Aorta (tissue), 5 donors: ENCODE measurements at places on chromosomes 11 and 22. TPM values are rescaled to one million over a fixed set of nuclear protein-coding genes. Genes with fewer than 3 reads are reported as not detected.

Gene UBE4A
- 14.3 TPM for polyA plus RNA-seq

Gene ACR
- not detected for polyA plus RNA-seq

Gene MYOD1
- not detected for polyA plus RNA-seq

Gene CRYBB3
- 3.2 TPM for polyA plus RNA-seq

Gene XKR3
- not detected for polyA plus RNA-seq

Gene ZNF215
- 0.61 TPM for polyA plus RNA-seq

Gene RIBC2
- polyA plus RNA-seq: 0.31 TPM

Gene PAAF1
- polyA plus RNA-seq: 23.9 TPM

Gene BIK
- 0.23 TPM for polyA plus RNA-seq

Gene TREH
- 2.5 TPM for polyA plus RNA-seq

Gene PRG2
- not detected for polyA plus RNA-seq

Gene RPS13
- polyA plus RNA-seq: 4,498 TPM

Gene PATE4
- 0.50 TPM for polyA plus RNA-seq

Gene TRIM49D1
- polyA plus RNA-seq: not detected

Gene CD3D
- 0.36 TPM for polyA plus RNA-seq

DNA sequence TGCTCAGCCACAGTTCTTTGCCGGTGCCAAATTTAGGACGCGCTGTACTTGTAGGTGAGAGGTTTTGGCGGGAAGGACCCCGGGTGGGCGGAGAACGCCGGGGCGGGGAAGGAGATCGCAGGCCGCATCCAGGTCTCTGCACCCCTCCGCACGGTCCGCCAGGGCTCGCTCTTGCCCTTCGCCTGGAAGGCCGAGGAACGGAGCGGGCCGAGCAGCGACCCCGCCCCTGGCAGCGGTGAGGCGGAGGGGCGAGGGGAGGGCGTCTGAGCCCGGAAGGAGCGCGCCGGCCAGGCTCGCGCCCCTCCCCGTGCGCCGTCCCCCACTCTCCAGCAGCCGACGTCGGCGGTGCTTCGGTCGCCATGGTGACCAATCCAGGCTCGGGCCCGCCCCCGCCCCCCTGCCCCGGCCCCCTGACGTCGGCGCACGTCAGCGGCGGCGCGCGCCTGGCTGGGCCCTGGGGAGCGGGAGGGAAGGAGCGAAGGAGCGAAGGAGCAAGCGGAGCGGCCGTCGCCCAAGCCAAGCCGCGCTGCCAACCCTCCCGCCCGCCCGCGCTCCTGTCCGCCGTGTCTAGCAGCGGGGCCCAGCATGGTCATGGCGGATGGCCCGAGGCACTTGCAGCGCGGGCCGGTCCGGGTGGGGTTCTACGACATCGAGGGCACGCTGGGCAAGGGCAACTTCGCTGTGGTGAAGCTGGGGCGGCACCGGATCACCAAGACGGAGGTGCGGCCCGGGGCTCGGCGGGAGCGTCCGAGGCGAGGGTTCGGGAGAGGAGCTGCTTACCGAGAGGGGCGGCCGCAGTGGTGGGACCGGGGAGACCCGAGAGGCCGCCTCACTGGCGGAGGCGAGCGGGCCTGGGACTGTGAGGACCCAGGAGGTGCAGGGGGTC, at the start of gene SIK2:
SIK2 (plus strand) TSS at position 471 of the 886 bp plus-strand sequence; CDS start at position 586, 115 bp downstream.
- H3K27me3 ChIP-seq: no peaks in the 10 kb centered on the region
- peak within 1 kb of the TSS; percentile 89 for H3K4me3 ChIP-seq
- no peaks in the 10 kb centered on the region for H3K36me3 ChIP-seq
- peak; percentile 96 for DNase-seq
- H3K27ac ChIP-seq: no peak within 1 kb of the TSS
- H3K4me1 ChIP-seq: no peaks in the 10 kb centered on the region

GRCh38 chr11:64101461-64101860, 64.5 kb downstream of the MACROD1 start:
- H3K36me3 ChIP-seq: no peaks in the 10 kb centered on the region
- DNase-seq: no peak
- no peaks in the 10 kb centered on the region for H3K27me3 ChIP-seq
- H3K27ac ChIP-seq: no peak overlapping the region
- H3K4me3 ChIP-seq: no peak overlapping the region
- H3K4me1 ChIP-seq: no peaks in the 10 kb centered on the region

GRCh38 chr11:131658414-131658813, 288.0 kb downstream of the NTM start:
- H3K4me3 ChIP-seq: no peak overlapping the region
- H3K36me3 ChIP-seq: no peaks in the 10 kb centered on the region
- no peaks in the 10 kb centered on the region for H3K4me1 ChIP-seq
- no peaks in the 10 kb centered on the region for H3K27me3 ChIP-seq

- H3K27me3 ChIP-seq: no peaks in the 10 kb centered on the region
- peak; percentile 85 for DNase-seq
- no peak within 1 kb of the TSS for H3K27ac ChIP-seq
These were observed at the start of gene BSX for GRCh38 chr11:122981388-122982264. BSX (minus strand) TSS chr11:122981834; CDS start chr11:122981671, 163 bp downstream.

DNA sequence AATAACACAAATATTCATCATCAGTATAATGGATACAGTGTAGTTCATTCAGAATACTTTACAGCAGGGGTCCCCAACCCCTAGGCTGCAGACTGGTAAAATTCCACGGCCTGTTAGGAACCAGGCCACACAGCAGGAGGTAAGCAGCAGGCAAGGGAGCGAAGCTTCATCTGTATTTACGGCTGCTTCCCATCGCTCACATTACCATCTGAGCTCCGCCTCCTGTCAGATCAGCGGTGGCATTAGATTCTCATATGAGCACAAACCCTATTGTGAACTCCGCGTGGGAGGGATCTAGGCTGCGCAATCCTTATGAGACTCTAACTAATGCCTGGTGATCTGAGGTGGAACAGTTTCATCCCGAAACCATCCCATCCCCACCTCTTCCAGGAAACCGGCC, 125.1 kb downstream of the SERGEF start:
- no peaks in the 10 kb centered on the region for H3K27me3 ChIP-seq
- H3K36me3 ChIP-seq: peaks cover 3% of the 10 kb centered on the region
- H3K4me1 ChIP-seq: no peaks in the 10 kb centered on the region
- no peak overlapping the region for H3K4me3 ChIP-seq

- H3K27ac ChIP-seq: no peak overlapping the region
- peaks cover 15% of the 10 kb centered on the region for H3K36me3 ChIP-seq
- DNase-seq: no peak
- peaks cover 2% of the 10 kb centered on the region for H3K4me1 ChIP-seq
- no peaks in the 10 kb centered on the region for H3K27me3 ChIP-seq
These were observed 36.9 kb downstream of the F2 start for GRCh38 chr11:46755962-46756361.

- H3K4me3 ChIP-seq: peak overlapping the region; percentile 29
- H3K27me3 ChIP-seq: no peaks in the 10 kb centered on the region
- DNase-seq: peak; percentile 82
- H3K36me3 ChIP-seq: no peaks in the 10 kb centered on the region
- no peak overlapping the region for H3K27ac ChIP-seq
These were observed 759 bp downstream of the DESI1 start for GRCh38 chr22:41619979-41620588.

- H3K4me3 ChIP-seq: no peak overlapping the region
- no peaks in the 10 kb centered on the region for H3K36me3 ChIP-seq
- no peak overlapping the region for H3K27ac ChIP-seq
- H3K27me3 ChIP-seq: no peaks in the 10 kb centered on the region
These were observed 62.5 kb downstream of the SLC22A12 start for GRCh38 chr11:64653388-64653973.

DNA sequence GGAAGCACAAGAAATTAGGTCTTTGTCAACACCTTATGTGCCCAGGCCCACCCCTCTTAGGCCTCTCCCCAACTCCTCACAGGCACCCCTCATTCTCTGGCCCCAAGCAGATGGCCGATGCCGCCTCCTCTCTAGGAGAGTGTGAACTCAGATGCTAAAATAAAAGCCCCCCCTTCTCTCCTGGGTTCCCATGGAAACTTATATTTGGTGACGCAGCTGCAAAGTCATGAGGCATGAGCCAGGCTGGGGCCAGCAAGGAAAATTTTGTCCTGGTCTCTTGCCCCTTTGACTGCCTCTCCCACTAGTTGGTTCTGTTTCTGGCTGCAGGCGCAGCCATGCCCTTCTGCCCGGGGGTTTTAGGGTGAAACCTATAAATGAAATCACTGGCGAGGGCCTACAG, 11.8 kb downstream of the RCOR2 start:
- H3K36me3 ChIP-seq: peaks cover 3% of the 10 kb centered on the region
- H3K4me1 ChIP-seq: no peaks in the 10 kb centered on the region
- no peak for DNase-seq
- H3K27ac ChIP-seq: no peak overlapping the region
- no peaks in the 10 kb centered on the region for H3K27me3 ChIP-seq
- no peak overlapping the region for H3K4me3 ChIP-seq

- H3K27ac ChIP-seq: no peak overlapping the region
- no peak overlapping the region for H3K4me3 ChIP-seq
- no peaks in the 10 kb centered on the region for H3K27me3 ChIP-seq
- no peaks in the 10 kb centered on the region for H3K36me3 ChIP-seq
- no peak for DNase-seq
These were observed 5.2 kb downstream of the GRIK4 start for GRCh38 chr11:120516461-120517389.

GRCh38 chr11:42631220-42631843, 680.5 kb upstream of the API5 start:
- H3K27me3 ChIP-seq: no peaks in the 10 kb centered on the region
- DNase-seq: no peak
- H3K4me3 ChIP-seq: no peak overlapping the region

- no peak overlapping the region for H3K4me3 ChIP-seq
- H3K36me3 ChIP-seq: no peaks in the 10 kb centered on the region
- no peaks in the 10 kb centered on the region for H3K27me3 ChIP-seq
- no peak overlapping the region for H3K27ac ChIP-seq
- H3K4me1 ChIP-seq: no peaks in the 10 kb centered on the region
These were observed 25.4 kb upstream of the MS4A6A start for GRCh38 chr11:60208146-60208895.

DNA sequence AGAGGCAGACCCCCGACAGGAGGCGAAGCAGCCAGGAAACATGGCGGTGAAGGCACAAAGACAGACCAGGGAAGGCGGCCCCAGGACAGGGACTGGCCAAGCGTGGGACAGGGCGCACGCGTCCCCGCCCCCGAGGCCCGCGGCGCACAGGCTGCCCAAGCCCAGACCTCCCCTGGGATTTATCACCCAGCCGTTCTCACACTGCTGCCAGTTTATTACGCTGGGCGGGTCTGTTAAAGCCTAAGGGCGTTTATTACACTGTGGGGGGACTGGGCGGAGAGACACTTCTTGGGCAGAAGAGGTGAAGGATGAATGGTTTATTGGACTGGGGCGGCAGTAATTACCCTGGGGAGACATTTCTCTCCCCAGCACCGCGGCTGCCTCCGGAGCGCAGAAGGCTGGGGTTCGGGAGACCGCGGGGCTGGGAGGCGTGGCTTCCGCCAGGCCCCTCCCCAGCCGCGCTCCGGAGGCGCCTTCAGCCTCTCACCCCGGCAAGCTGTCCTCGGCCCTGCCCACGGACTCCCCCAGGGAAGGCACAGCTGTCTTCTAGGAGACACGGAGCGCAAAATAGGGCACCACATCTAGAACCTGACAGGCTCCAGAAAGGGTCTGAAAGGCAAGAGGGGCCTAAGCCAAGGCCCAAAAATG, 47.1 kb downstream of the SLC22A12 start:
- no peak overlapping the region for H3K27ac ChIP-seq
- H3K27me3 ChIP-seq: no peaks in the 10 kb centered on the region
- no peak overlapping the region for H3K4me3 ChIP-seq
- no peak for DNase-seq

- no peaks in the 10 kb centered on the region for H3K4me1 ChIP-seq
- no peak overlapping the region for H3K27ac ChIP-seq
These were observed 177.9 kb downstream of the BLID start for GRCh38 chr11:121938076-121938475.

- H3K36me3 ChIP-seq: no peaks in the 10 kb centered on the region
- H3K4me1 ChIP-seq: no peaks in the 10 kb centered on the region
- H3K4me3 ChIP-seq: no peak overlapping the region
- DNase-seq: peak; percentile 74
- H3K27me3 ChIP-seq: no peaks in the 10 kb centered on the region
- H3K27ac ChIP-seq: no peak overlapping the region
These were observed 162.5 kb downstream of the ETS1 start for GRCh38 chr11:128424851-128425285.

GRCh38 chr22:42780070-42780540, 59.4 kb upstream of the A4GALT start:
- no peaks in the 10 kb centered on the region for H3K4me1 ChIP-seq
- H3K27me3 ChIP-seq: no peaks in the 10 kb centered on the region
- H3K4me3 ChIP-seq: no peak overlapping the region
- H3K36me3 ChIP-seq: no peaks in the 10 kb centered on the region
- H3K27ac ChIP-seq: no peak overlapping the region

GRCh38 chr11:117059611-117060148, 38.5 kb downstream of the SIK3 start:
- peaks cover 2% of the 10 kb centered on the region for H3K4me1 ChIP-seq
- DNase-seq: no peak
- H3K36me3 ChIP-seq: no peaks in the 10 kb centered on the region

- DNase-seq: no peak
- no peak overlapping the region for H3K27ac ChIP-seq
- H3K27me3 ChIP-seq: no peaks in the 10 kb centered on the region
- no peaks in the 10 kb centered on the region for H3K4me1 ChIP-seq
- no peaks in the 10 kb centered on the region for H3K36me3 ChIP-seq
These were observed 40.1 kb downstream of the LDLRAD3 start for GRCh38 chr11:35983981-35984380.

GRCh38 chr11:2539371-2540222, 94.8 kb downstream of the KCNQ1 start:
- H3K27ac ChIP-seq: no peak overlapping the region
- H3K36me3 ChIP-seq: no peaks in the 10 kb centered on the region
- H3K27me3 ChIP-seq: no peaks in the 10 kb centered on the region
- no peaks in the 10 kb centered on the region for H3K4me1 ChIP-seq

GRCh38 chr11:93652679-93653078, 8.8 kb upstream of the CEP295 start:
- H3K27me3 ChIP-seq: peaks cover 2% of the 10 kb centered on the region
- no peak overlapping the region for H3K4me3 ChIP-seq
- H3K4me1 ChIP-seq: no peaks in the 10 kb centered on the region
- no peak for DNase-seq

DNA sequence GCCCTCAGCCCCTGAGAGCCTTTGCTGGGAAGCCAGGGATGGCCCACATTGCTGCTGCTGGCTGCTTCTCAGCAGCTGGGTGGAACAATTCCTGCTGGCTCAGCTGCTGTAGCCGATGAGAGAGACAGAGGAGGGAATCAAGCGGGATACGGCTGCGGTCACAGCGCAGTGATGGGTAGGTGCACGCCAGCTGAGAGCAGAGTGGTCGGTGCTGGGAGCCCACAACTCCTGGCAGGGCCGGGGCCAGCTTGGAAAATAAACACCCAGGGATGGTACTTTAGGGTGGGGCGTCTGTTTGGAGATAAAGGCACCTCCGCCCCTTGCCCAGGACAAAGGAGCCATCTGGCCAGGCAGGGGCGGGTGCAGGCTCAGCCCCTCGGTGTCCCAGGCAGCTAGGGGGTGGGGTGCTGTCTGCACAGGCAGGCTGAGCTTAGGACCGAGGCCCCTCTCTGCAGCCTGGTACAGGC, 480.5 kb downstream of the MIAT start:
- DNase-seq: no peak
- H3K27me3 ChIP-seq: no peaks in the 10 kb centered on the region
- H3K4me3 ChIP-seq: no peak overlapping the region

DNA sequence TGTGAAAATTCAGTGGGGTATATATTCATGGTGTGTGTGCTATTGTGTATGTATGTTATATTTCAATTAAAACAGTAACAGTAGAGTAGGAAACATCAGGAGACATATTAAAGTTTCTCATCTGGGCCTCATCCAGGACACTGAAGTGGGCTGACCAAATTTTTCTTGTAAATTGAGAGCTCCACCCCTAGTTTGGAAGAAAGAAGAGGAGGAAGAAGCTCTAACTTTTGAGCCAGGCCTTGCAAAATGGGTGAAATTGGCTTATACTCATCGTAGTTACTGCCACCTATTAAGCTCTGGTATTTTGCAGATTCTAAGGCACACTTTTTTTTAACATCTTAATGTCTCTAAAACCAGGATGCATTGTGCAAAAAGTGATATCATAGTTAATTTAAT, 33.7 kb downstream of the TSPAN18 start:
- H3K4me1 ChIP-seq: peaks cover 3% of the 10 kb centered on the region
- H3K36me3 ChIP-seq: no peaks in the 10 kb centered on the region
- no peaks in the 10 kb centered on the region for H3K27me3 ChIP-seq
- H3K27ac ChIP-seq: no peak overlapping the region
